B cell (primary cell): ENCODE measurements at places on chromosomes 4 and X. TPM values are rescaled to one million over a fixed set of nuclear protein-coding genes. Genes with fewer than 3 reads are reported as not detected.

Gene PRDX4
- 10.6 and 12.8 TPM in 2 replicates for total RNA-seq

Gene TMLHE
- 26.9 and 27.9 TPM in 2 replicates for total RNA-seq

Gene SPOCK3
- total RNA-seq: not detected in 2 replicates

Gene SYP
- 1.2 TPM in 2 replicates for total RNA-seq

Gene TLR10
- 51.5 and 53.4 TPM in 2 replicates for total RNA-seq

Gene CXCL10
- not detected in 2 replicates for total RNA-seq

Gene BMPR1B
- not detected in 2 replicates for total RNA-seq

Gene GRIA3
- total RNA-seq: not detected in 2 replicates

Gene GPR34
- not detected in 2 replicates for total RNA-seq

Gene POU3F4
- total RNA-seq: not detected in 2 replicates

Gene TLL1
- not detected in 2 replicates for total RNA-seq

Gene MEPE
- not detected in 2 replicates for total RNA-seq

Gene PNMA6A
- 0.20 and 0.39 TPM in 2 replicates for total RNA-seq

Gene CCDC160
- not detected in 2 replicates for total RNA-seq

Gene PJA1
- total RNA-seq: 21.3 and 25.7 TPM in 2 replicates

Gene CT47C1
- not detected in 2 replicates for total RNA-seq

Gene PGM2
- total RNA-seq: 19.0 and 20.9 TPM in 2 replicates
